ENCODE measurements at places on chromosomes 2 and 18.
A peak's percentile ranks its signal among the peaks of the same experiment; 100 is the strongest.

GRCh38 chr2:234433201-234433600 is 63.7 kb downstream of the ARL4C start:
- DNase-seq = no peak

GRCh38 chr2:172239944-172240590 is 137.4 kb upstream of the DLX2 start:
- DNase-seq = no peak

DNA sequence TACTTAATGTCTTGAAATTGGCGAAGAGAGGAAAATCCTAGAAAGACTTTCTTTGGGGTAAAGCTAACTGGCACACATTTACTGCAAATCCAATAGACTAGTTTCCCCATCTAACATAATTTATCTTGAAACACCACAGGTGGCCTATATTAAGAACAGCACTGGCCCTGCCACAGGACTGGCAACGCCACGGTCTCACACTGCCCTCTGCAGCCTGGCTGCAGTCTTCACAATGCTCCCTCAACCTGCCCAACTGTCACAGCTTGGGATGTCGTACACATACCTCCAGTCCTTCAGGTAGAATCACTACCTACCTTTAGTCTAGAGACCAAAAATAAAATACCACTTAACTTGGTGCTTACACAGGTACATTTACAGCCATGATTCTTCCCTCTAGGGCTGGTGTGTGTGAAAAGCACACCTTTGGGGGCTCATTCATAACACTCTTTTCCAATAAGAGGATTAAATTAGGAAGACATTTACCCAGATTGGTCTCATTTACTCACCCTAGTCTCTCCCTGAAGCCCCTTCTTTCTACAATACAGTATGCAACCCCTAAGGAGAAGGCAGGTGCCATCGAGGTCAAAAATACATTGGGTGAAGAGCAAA is 222.2 kb downstream of the C1D start:
- no peak for DNase-seq

DNA sequence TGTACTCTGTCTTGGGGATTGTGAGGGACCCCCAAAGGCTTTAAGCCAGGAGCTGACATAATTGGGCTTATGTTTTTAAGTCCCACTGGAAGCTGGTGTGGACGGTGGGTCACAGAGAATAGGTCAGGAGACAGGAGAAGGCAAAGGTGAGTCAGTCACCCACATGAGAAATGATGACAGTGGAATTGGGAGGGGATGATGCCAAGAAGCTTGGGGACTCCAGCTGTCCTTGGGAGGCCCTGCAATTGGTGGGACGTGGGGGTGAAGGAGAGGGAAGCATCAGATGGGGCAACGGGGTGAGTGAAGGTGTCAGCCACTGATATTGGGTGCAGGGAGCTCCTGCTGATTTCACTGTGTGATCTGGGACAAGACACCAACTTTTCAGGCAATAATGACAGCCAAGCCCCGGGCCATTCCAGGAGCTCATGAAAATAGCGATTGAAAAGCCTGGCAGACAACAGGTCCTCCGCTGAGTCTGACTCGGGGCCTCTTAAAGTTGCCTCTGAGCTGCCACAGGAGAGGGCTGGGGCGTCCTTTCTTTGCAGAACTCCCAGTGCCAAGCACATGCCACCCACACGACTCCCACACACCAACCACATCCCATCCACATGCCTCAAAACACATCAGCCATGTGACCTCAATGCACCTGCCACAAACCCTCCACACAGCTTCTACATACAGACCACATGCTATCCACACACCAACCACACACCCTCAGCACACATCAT is 13.4 kb downstream of the TNS1 start:
- DNase-seq = no peak

DNA sequence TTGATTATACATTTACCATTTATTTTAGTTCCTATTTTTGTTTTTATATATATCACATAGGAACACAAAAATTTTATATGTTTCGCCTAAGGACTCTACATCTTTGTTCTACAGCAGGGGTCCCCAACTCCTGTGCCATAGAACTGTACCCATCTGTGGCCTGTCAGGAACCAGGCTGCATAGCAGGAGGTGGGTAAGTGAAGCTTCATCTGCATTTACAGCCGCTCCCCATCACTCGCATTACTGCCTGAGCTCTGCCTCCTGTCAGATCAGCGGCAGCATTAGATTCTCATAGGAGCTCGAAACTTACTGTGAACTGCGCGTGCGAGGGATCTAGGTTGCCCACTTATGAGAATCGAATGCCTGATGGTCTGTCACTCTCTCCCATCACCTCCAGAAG is 25.3 kb downstream of the TRAK2 start:
- DNase-seq = no peak

DNA sequence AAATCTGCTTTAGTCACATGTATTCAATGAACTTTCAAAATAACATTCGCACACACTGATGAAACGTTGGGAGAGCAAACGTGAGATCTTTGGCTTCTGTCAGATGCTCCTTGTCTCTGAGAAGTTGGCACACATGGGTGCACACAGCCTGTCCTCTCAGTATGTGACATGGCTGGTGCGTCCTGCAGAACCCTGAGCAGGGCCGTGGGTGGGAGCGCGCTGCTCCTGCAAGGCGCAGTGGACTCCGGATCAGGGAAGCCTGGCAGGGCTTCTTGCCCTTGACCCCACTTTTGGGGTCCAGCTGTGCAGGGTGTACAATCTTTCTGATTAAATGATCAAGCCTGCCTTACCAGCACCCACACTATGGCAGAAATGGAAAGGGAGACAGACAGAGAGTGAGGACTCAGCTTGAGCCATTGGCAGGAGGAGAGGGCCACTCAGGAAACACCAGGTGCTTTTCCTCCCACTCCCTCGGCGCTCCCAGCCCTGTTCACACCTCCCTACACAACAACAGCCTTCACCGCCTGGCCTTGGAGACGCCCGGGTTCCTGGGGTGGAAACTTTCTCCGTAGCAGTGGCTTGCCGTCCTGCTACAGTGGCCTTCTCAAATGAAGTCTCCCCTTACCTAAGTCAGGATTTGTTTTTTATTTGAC is 108.4 kb upstream of the SNTG2 start:
- no peak for DNase-seq

DNA sequence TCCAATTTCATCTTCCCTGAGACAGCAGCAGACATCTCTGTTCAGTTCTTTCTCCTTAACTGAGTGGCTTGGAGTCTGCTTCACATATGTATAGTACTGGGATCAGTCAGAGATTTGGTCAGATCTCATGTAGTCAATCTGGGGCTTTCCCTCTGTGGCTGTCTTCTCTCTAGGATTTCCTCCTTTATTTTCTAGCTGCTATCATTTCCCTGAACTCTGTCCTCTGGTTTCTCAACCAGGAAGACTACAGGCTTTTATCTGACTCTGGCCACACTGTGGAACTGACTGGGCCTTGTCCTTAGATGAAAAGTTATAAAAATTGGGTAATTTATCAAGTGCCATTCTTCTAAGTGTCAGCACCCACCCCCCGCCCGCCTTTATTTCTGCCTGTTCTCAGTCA is 121.0 kb downstream of the RAPGEF4 start:
- DNase-seq = no peak

DNA sequence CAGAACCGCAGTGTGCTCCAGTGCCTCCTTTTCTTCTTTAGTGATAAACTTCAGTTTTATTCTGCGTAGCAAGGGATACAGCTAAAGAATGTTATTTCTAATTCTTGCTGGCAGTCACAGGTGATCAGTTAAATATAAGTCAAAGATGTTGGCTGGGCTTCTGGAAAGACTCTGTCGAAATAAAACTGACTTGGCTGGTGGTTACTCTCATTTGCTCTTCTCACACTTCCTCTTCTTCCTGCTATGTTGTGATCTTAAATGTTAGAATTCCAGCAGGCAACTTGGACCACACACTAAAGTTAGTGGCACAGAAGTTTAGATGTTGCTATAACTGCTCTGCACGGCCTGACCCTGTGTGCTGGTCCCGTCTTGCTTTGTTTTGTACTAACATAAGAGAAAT is 278.6 kb downstream of the CDH19 start:
- DNase-seq = no peak

- DNase-seq = no peak
Measured at GRCh38 chr2:36362291-36362690, 6.7 kb downstream of the CRIM1 start.

GRCh38 chr18:36415171-36415570 is 117.7 kb downstream of the FHOD3 start:
- no peak for DNase-seq

- DNase-seq = no peak
Measured at GRCh38 chr2:24950102-24950501, 21.7 kb downstream of the DNAJC27 start.

GRCh38 chr2:167908786-167909185 is 338.6 kb downstream of the STK39 start:
- DNase-seq = no peak

DNA sequence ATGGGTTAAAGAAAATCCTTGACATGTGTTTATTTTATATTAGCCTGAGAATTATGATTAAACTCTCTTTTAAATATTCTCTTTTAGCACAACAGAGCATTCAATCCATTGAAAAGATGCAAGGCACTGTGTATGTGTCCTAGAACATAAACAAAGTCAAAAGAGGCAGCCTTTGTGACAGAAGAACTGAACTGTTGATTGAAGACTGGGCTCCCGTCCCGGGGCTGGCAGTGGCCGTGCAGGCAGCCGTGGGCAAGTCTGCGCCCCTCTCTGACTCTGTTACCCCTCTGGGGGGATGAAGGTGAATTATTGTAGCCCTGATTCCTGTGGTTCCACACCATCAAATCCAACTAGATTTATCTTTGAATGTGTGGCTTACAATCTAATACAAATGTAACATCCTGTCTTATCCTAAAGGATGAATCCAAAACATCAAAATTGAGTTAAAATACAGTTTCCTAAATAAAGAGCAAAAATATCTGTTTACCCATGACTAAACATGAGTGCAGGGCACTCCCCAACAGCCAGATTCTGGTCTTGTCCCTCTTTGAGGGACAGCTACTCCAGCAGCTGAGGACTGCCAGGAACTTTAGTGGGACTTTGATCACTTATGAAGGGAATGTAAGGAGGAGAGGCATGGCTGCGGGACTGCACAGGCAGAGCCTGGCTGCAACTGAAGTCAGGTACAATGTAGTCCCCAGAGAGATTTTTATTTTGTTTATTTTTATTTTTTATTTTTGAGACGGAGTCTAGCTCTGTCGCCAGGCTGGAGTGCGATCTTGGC is 37.3 kb upstream of the SH3BP4 start:
- DNase-seq = no peak

- no peak for DNase-seq
Measured at GRCh38 chr2:231761735-231762134, 19.3 kb downstream of the PDE6D start.

- no peak for DNase-seq
Measured at GRCh38 chr2:63849381-63850203, 7.9 kb downstream of the UGP2 start.

- DNase-seq = peak; percentile 63
Measured at GRCh38 chr2:88627856-88628570, 749 bp upstream of the EIF2AK3 start.

DNA sequence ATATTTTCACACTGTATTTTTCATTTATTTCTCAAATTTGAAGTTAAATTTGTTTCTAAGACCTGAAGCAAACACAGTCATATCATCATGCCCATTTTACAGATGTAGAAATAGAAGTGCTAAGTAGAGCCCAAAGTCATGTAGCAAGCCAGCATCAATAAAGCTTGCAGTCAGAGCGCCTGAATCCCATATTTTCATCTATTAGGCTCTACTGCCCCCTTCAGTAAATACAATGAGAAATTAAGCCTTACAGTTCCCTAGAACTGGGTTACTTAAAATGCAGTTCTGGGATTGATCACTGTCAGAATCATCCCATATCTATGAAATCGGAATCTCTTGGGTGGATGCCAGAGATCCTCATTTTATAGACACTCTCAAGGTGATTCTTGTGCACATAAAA is 419.9 kb downstream of the TGIF1 start:
- DNase-seq = no peak

DNA sequence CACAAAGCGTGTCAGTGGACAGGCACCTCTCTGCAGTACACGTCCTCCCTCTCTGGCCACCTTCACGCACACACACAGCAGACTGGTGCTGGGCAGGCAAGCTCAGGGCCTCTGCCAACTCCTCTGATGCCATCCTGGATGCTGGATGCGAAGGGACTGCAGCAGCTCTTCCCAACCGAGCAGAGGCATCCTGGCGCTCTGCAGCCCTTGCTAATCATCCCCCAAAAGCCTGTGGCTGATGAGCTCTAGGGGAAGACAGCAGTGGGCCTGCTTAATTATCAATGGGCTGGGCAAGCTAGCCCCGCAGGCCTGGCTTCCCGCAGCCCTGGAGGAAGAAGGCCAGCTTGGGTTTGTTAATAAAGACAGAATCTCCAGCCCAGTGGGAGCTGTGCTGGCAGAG is 71.3 kb upstream of the TEX51 start:
- no peak for DNase-seq

DNA sequence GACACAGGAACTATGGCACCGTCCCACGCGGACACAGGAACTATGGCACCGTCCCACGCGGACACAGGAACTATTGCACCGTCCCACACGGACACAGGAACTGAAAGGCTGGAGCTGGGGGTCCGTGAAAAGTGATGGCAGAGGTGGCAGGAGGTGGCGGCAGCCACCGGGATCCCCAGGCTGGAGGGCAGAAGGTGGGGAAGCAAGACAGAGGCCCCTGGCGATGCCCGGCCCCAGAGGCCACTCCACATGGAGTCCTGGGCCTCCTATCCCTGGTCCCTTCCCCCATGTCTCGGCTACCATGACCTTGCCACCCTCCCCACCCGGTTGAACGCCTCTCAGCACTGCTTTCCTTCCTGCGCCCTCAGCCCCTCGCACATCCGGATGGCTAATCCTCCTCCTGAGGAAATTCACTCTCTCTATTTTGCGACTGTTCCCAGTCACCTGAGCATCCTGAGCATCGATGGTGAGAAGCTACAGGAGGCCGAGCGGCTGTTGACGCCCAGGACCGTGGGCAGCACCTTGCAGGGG is 181.4 kb downstream of the TMEM18 start:
- DNase-seq = no peak

DNA sequence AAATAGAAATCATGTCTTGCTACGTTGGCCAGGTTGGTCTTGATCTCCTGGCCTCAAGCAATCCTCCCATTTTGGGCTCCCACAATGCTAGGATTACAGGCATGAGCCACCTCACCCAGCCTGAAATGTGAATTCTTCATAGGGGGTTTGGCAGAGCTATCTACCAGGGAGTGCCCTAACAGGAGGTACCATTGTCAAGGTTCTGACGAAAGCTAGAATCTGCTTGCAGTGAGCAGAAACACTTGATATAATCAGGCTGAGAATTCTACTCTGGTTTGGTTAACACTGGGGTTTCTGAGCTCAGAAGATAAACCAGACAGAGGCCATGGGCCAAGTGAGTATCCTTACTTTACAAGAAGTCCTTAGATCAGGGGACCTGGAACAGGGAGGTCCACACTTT is 7.2 kb upstream of the LAMA3 start:
- no peak for DNase-seq

- DNase-seq = no peak
Measured at GRCh38 chr2:181393472-181393871, 63.7 kb upstream of the ITGA4 start.
